ENCODE measurements at places on chromosomes 1 and 21. TPM values are rescaled to one million over a fixed set of nuclear protein-coding genes. Genes with fewer than 3 reads are reported as not detected.

DNA sequence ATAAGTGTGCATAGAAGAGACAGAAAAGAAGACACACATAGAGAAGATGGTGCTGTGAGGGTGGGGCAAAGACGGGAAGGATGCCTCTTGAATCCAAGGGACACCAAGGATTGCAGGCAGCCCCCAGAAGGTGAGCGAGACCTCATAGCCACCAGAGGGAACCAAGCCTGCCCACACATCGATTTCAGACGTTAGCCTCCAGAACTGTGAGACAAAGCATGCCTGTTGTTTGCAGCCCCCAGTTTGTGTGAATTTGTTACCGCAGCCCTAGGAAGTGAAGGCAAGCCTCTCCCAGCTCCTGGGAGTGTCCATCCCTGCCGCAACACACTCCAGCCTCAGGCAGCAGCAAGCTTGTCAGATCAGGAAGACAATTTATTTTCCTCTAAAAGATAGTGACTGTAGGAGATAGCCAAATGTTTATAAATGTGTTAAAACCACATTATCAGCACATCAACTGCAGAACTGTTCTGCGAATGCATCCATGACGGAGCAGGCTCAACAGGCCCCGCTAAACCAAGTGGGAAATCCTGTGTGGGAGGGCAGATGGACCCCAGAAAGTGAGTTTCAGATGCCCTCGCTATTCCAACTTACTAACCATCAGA lies 543.3 kb downstream of the MATN1 start:
- H3K27me3 ChIP-seq = peaks cover 2% of the 10 kb centered on the region
- H3K4me1 ChIP-seq = no peaks in the 10 kb centered on the region
- H3K36me3 ChIP-seq = no peaks in the 10 kb centered on the region
- no peak overlapping the region for H3K4me3 ChIP-seq

- no peak for DNase-seq
- no peaks in the 10 kb centered on the region for H3K36me3 ChIP-seq
- no peak overlapping the region for H3K4me3 ChIP-seq
- no peaks in the 10 kb centered on the region for H3K4me1 ChIP-seq
Observed at GRCh38 chr1:208207388-208208131, 36.6 kb downstream of the PLXNA2 start.

GRCh38 chr1:202860744-202861419 lies 28.1 kb downstream of the RABIF start:
- no peak for DNase-seq
- peaks cover 19% of the 10 kb centered on the region for H3K27me3 ChIP-seq
- peaks cover 15% of the 10 kb centered on the region for H3K4me1 ChIP-seq

GRCh38 chr1:51877434-51878307 lies 856 bp downstream of the NRDC start:
- H3K4me1 ChIP-seq = peaks cover 47% of the 10 kb centered on the region
- peak; percentile 29 for DNase-seq
- H3K27me3 ChIP-seq = peaks cover 5% of the 10 kb centered on the region
- H3K27ac ChIP-seq = peak overlapping the region; percentile 97
- H3K4me3 ChIP-seq = peak overlapping the region; percentile 97

GRCh38 chr1:153292185-153292584 lies 20.6 kb downstream of the PGLYRP3 start:
- H3K27me3 ChIP-seq = no peaks in the 10 kb centered on the region
- no peak for DNase-seq

DNA sequence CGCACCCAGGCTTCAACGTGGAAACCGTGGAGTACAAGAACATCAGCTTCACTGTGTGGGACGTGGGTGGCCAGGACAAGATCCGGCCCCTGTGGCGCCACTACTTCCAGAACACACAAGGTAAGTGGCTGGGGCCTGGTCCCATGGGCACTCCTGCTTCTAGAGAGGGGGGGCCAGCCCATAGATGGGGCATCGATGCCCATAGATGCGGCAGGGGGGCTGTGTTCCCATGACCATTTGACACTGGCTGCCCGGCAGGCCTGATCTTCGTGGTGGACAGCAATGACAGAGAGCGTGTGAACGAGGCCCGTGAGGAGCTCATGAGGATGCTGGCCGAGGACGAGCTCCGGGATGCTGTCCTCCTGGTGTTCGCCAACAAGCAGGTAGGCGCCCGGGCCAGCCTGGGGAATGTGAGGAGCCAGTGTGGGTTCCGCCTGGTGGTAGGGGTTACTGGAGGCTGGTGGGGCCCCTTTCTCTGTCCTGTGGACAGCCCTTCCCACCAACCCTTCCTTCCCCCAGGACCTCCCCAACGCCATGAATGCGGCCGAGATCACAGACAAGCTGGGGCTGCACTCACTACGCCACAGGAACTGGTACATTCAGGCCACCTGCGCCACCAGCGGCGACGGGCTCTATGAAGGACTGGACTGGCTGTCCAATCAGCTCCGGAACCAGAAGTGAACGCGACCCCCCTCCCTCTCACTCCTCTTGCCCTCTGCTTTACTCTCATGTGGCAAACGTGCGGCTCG lies 5.6 kb downstream of the C1orf35 start:
- no peak overlapping the region for H3K4me3 ChIP-seq
- H3K27ac ChIP-seq = no peak overlapping the region
- no peaks in the 10 kb centered on the region for H3K27me3 ChIP-seq
- H3K36me3 ChIP-seq = peaks cover 45% of the 10 kb centered on the region
- peaks cover 19% of the 10 kb centered on the region for H3K4me1 ChIP-seq

- no peak overlapping the region for H3K4me3 ChIP-seq
- no peak overlapping the region for H3K27ac ChIP-seq
- H3K36me3 ChIP-seq = no peaks in the 10 kb centered on the region
- DNase-seq = no peak
- H3K4me1 ChIP-seq = no peaks in the 10 kb centered on the region
- no peaks in the 10 kb centered on the region for H3K27me3 ChIP-seq
Observed at GRCh38 chr1:68119445-68119844, 69.0 kb upstream of the DIRAS3 start.

- H3K27ac ChIP-seq = peak overlapping the region; percentile 95
- H3K27me3 ChIP-seq = no peaks in the 10 kb centered on the region
- peaks cover 71% of the 10 kb centered on the region for H3K4me1 ChIP-seq
Observed at GRCh38 chr1:66333466-66334199, 200.3 kb upstream of the SGIP1 start.

- H3K27me3 ChIP-seq = no peaks in the 10 kb centered on the region
- H3K4me3 ChIP-seq = no peak overlapping the region
- no peak for DNase-seq
Observed at GRCh38 chr1:63875636-63876035, 101.8 kb downstream of the ROR1 start.

The C2CD4D gene
- total RNA-seq = 0.94 TPM

The SIK1 gene
- total RNA-seq = 243 TPM

The G0S2 gene
- total RNA-seq = not detected

The YTHDF2 gene
- 81.9 TPM for total RNA-seq

All from CD4-positive, CD25-positive, alpha-beta regulatory T cell (primary cell).